ENCODE measurements at places on chromosomes 13 and 19.

- DNase-seq = no peak
Measured at GRCh38 chr13:45136741-45137504, 16.6 kb downstream of the GTF2F2 start.

DNA sequence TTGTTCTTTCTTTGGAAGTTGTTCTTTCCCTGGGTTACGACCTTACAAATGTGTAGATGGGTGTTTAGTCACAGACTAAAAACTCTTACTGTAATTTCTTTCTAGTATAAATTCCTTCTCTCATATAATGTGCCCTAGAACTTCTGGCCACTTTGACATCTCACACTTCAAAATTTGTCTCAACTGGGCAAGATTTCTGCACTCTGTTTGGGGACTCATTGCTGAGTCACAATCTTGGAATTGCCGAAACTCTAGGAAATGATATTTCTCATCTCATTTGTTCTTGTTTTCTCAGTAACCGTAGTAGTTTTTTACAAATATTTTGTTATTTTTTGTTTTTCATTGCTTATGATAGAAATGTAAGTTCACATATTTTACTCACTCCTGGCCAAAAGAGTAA, 2523.2 kb upstream of the PCDH20 start:
- no peak for DNase-seq

DNA sequence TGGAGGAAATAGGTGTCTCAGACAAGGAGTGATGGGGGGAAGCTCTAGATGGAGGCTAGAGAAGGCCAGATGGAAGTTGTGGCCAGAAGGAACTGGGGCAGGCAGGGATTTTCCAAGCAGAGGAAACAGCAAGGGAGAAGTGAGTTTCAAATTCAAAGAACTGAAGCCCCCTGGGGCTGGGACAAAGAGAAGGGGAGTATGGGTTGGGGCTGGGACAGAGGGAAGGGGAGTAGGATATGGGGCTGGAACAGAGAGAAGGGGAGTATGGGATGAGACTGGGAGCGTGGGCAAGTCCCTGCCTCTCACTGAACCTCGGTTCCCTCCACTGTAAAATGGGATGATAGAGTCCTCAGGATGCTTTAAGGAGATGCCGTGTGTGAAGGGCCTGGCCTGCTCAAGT, 1.9 kb upstream of the GTF2F1 start:
- no peak for DNase-seq

- DNase-seq = no peak
Measured at GRCh38 chr19:37975071-37975470, 68.1 kb downstream of the SIPA1L3 start.

DNA sequence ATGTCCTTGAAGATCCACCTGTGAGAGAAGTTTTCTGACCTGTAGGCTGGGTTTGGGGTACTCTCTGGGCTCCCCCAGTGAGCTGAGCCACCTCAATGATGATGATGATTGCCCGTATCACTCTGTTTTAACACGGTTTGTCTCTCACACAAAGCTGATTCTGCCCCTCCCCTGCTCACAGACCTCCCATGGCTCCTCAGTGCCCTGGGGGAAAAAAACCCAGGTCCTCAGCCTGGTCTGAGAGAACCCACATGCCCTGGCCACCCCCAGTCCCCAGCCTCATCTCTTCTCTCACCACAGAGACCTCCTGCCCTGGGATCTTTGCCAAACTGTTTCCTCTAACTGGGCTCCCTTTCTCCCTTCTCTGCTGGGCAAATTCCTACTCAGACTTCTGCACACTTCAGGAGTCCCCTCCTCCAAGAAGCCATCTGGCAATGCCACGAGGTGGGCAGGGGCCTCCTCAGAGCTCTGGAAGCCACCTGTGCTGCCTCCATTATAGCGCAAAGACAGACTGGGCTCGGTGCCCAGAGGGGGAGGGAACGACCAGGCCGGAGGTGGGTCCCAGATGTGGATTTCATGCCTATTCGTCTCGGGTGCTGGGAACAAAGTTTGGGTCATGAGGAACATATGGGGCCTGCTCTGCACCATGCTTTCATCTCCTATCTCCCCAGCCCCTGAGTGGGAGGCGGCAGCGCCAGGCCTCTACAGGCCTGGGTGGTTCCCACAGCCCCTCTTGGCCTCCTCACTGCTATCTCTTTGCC, 8.5 kb upstream of the CA11 start:
- DNase-seq = no peak

DNA sequence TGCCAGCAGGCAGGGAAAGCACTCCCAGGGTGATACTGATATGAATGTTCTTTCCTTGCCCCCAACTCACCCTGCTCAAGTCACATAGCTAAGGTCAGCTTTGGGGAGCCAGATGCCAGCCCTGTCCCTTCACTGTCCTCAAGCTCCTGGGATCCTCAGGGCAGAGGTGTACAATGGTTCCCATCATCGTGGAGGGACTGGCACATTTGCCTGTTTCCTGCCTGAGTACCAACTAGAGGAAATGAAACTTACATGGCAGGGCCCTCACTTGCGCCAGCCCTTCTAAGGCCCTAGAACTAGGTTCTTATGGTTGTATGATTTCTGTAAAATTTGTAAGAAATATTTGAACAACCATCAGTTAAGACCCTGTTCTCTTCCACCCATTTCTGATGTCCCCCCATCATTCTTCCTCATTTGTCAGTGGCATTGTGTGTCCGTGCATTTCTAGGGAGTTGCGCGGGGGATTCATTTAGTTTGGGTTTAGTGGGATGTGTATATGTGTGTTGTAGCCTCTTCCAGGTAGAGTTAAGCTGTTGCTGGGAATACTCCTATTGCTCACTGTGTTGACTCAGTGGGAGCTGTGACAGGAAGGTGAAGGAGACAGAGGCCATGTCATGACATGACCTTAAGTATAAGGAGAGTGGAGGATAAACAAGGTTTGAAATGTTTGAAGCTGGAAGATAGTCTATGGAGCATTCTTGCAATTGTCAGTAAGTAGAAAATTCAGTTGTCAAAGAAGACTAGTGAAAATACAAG, 41.3 kb upstream of the RCBTB2 start:
- DNase-seq = peak; percentile 60

GRCh38 chr13:93687261-93687660, 460.7 kb downstream of the GPC6 start:
- no peak for DNase-seq

GRCh38 chr13:22001336-22001735, 330.5 kb downstream of the FGF9 start:
- DNase-seq = no peak

- DNase-seq = no peak
Measured at GRCh38 chr19:48989701-48990291, 3.3 kb downstream of the GYS1 start.

DNA sequence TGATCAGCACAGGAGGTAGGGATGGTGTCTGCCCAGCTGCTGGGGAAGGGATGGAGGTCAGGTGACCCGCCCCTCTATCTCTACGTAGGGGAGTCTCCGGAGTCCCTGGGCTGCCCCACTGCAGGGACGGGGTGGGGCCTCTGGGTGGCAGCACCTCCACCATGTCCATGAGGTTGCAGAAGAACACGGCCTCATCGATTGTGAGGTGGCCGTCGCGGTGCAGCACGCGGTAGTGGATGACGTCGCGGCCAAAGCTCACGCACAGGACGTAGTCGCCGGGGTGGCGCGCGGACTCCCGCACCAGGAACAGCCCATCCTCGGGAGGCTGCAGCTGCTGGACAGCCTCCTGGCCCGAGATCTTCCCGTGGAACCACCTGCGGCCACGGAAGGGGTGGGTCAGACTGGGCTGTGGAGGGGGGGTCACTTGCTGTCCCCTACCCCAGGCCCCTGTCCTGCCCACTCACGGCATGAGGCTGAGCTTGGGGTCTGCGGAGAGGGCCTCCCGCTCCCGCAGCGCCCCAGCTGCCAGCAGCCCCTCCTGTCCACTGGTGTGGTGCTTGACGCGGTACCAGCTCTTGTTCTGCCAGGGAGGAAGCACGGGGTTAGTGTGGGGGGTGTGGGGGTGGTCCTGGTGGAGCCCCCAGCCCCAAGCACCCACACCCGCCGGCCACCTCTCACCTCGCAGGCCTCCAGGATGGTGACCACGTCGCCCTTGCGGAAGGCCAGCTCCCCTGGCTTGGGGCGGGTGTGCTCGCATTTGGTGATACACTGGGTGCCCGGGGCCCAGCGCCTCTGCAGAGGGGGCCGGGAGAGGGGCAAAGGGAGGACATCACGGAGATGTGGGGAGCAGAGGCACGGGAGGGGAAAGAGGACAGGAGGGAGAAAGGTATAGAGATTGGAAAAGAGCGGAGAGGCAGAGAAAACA, 2.3 kb downstream of the MATK start:
- DNase-seq = no peak

DNA sequence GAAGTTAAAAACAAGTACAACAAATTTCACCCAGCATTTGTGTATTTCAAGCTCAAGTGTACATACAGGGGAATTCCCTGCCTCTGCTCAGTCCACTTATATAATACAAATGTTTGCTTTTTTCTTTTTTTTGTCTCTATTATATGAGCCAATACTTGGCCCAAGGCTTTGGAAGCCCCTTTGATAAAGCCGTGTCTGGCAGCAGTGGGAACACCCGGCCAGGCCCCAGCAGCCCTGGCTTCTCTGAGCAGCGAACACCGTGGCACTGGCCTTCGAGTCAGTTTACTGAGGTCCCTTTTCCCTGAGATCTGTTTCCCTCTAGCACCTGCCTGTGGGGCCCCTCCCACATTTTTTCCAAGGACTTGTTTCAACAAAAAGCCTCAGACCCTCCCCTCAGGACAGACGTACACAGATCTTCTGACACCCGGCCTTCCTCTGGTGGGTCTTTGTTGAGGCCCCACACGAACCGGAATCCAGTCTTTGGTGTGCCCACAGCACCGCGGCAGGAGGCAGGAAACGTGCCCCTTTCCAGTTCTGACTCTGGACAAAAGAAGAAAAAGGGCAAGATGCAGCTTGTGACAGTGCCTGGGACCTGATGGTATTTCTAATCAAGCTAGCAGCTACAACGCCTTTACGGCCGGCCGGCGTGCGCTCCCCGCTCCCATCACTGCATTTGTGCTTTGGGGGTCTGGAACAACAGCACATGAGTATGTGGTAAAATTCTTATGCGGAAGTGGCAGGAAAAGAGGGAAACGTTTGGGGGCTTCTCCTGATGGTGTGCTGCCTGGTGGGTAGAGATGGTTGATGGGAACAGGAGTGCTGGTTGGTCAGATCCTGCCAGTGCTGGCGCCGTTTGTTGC, 13.8 kb downstream of the SIPA1L3 start:
- DNase-seq = no peak

DNA sequence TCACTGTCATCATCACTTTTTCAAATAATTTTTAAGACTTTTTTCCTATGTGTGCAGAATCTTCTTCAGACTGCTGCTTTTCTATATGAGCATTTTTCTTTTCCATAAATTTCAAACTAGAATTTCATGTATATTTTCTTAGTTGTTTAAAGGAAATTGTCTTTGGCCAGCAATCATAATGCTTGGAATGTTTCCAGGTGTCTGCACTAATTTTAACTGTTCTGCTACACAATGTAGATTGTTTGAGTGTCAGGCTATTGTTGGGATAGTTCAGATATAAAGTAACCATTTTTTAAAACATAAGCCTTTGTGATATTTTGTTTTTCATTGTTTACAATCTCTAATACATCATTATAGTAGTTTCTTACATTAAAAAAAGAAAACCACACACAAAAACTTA, 1418.5 kb downstream of the EFNB2 start:
- no peak for DNase-seq

DNA sequence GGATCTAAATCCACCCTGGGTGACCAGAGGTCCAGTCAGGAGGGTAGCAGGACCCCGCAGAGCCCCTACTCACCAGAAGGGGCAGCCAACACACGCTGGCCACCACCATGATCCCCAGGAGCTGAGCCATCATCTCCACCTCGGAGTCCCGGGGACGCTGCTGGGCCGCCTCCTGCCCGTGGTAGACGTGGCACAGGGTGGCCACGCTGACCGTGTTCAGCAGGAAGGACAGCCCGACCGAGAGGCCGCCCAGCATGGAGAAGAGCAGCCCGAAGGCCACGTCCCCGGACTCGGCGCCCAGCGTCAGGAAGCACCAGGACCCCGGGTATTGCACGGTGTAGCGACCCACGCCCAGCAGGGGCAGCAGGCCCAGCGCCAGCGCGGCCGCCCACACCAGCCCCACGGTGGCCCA, 6.9 kb downstream of the TBXA2R start:
- no peak for DNase-seq

- no peak for DNase-seq
Measured at GRCh38 chr19:53519446-53519845, 18.5 kb upstream of the ZNF331 start.

DNA sequence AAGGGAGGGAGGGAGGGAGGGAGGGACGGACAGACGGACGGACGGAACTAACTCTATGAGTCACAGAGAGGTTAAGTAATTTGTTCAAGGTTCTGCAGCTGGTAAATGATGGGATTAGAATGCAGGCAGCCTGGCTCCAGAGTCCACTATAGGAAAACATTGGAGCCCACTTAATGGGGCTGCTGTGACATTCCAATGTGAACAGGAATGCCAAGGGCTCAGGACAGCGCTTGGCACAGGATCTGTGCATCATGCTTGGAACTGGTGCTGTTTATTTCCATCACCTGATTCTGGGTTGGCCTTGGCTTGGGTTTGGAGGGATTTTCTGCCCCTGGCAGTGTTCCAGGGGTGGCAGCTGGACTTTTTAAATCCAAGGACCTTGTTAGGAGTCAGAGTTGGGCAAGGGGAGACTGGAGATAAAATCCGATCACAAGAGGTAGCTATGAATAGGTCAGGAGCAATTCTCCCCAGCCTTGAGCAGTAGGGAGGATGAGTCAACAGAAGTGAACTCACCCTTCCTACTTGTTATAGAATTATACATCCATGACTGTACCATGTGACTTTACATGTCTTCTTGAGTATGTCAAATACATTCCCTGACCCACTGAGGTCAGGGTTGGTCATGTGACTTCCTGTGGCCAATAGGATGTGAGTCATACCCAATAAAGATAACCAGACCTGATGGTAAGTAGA, 7.8 kb upstream of the HIF3A start:
- DNase-seq = no peak

- DNase-seq = peak; percentile 94
Measured at GRCh38 chr19:51777570-51778462, 16.8 kb downstream of the FPR2 start.

DNA sequence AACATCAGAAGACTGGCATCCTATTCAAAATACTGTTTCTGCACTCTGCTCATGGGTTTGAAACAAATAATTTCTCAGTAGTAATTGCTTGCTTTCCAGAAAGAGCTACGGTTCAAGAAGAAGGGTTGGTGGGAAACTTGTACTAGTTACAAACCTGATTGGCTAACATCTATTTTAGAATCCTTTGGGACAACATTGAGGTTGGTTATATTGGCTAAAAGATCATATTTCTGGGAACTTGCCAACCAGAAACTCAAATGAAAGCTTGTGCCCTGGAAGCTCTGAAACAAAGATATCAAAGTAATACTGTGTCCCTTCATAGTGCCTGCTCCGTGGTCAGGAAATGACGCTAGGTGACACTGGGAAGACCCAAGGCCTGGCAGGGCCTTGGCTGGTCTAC, 141.7 kb downstream of the LACC1 start:
- DNase-seq = no peak

GRCh38 chr19:7986321-7987113, 18.9 kb downstream of the ELAVL1 start:
- DNase-seq = no peak

DNA sequence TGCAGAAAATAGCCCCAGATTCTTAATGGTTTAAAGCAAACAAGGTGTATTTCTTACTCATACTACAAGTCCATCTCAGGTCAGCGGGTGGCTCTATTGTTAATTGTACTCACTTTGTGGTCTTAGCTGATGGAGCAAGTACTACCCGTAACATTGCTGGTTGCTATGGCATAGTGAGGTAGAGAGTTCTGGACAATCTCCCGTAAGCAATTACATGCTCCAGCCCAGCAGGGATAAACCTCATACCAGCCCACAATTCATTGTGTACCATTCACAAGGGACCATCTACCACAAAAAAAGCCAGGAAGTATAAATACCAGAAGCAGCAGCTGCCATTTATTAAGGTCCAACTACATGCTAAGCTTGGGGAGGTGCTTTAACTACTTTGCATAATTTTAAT, 167.1 kb downstream of the PCDH9 start:
- no peak for DNase-seq
